Stomach (tissue), 19 donors: ENCODE measurements at places on chromosomes 1 and 21.

- no peak for DNase-seq
Measured at GRCh38 chr1:103911450-103911849, 161.8 kb downstream of the AMY1C start.

DNA sequence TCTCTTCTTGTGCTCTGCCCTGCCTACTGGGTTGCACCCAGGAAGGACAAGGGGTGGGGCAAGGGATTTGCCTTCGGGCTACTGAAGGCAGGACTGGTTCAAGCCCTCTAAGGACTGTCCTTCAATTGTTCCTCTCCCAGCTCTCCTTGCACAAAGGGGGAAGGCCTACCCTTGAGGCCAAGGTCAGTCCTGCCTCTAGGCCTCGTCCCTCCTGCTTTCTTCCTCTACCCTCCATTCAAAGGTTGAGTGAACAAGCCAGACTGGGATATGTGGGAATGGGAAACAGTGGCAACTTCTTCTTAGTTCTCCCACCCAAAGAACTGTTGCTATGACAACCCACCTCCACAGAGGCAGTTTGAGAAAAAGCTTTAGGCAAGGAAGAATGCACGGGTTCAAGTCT is 2.7 kb downstream of the LURAP1 start:
- no peak for DNase-seq

- DNase-seq, result peak; percentile 84
Measured at GRCh38 chr21:28522014-28522799, 470.5 kb downstream of the LTN1 start.

DNA sequence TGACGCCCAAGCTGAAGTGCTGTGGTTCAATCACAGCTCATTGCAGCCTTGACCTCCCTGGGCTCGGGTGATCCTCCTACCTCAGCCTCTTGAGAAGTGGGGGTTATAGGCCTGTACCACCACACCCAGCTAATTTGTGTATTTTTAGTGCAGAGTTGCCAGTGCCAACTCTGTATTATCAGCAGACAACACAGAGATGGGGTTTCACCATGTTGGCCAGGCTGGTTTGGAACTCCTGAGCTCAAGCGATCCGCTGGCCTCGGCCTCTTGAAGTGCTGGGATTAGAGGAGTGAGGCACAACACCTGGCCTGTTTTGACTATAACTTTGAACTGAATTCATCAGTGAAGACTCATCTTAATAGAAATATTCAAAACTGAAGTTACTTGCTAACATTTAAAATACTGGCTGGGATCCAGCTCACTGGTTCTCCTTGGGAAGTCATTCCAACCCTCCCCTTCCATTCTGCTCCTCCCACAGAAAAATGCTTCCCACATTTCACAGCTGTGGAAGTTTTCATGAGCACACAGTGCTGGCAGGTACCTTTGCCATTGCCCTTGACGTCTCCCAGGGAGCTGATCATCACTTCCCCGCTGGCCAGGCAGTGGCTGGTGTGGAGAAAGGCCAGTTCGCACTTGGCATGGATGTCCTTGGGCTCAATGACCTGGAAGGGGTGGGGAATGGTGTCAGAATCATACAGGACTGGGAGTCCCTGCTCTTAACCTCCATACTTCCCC is 4.7 kb downstream of the SELENBP1 start:
- DNase-seq, result peak; percentile 37

GRCh38 chr21:43687566-43688399 is 28.4 kb downstream of the RRP1B start:
- DNase-seq, result no peak

DNA sequence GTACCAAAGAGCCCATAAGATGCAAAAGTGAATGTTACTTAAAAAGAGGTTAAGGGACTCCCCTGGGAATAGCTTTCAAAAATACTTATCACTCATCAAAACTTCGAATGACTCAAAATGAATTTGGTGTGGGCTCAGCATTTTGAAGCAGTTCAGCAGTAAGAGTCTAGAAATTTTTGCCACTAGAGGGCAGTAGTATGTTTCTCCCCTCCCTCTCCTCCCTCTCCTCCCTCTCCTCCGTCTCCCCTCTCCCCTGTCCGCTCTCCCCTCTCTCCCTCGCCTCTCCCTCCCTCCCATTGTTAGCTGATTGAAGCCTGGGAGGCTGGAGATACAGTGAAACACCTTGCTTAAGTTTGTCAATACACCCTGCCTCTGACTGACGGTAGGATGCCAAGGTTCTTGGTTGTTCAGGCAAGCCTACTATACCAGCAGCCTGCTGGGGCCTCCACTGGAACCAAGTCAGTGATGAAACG is 70.8 kb upstream of the TENT5C start:
- peak; percentile 65 for DNase-seq

DNA sequence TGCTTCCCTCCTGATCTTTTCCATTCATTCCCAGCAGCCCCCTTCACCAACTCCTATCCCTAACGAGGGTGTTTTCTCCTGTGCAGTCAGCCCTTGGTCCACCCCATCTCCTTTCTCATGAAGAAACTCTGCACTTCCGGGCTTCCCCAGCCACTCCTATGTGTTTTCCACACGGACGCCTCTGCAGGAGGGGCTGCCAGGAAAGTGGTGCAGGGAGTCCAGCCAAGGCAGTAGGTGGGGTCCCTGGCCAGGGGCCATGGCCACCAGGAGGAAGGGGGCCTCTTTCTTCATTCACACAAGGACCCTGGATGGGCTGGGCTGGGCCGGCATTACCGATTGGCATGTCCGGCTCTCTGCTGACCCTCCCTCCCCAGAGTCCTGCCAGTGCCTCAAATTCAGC is 72.8 kb upstream of the EFHD2 start:
- no peak for DNase-seq

DNA sequence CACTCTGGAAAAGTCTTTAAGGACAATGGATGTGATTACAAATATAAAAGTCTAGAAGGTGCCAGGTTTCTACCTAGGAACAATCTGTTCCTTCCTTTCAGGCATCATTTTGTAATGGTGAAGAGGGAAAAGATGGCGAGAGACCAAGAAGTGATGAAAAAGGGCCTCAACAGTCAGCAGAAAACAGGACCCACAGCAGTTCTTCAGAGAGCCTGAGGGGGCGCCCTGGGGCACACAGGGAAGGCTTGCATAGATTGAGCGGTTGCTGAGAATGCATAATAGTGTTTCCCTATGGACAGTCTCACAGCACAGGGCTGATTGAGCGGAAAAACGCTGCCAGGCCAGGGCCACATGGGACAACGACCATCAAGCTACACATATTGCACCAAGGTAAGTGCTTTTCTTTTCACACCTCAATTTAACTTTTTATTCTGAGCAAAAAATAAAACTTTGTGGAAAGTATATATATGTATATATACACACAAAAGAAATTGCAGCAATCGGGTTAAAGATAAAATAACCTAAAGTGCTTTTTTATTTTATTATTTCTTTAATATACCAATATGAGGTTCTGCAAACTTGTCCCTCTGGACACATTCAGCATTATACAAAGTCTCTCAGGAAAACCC is 3.1 kb upstream of the YRDC start:
- DNase-seq, result peak; percentile 67

GRCh38 chr1:189596197-189596596 is 881.5 kb downstream of the BRINP3 start:
- no peak for DNase-seq

- DNase-seq, result no peak
Measured at GRCh38 chr1:12174924-12175810, 8.4 kb downstream of the TNFRSF1B start.

- DNase-seq, result no peak
Measured at GRCh38 chr1:31657020-31657804, 12.5 kb upstream of the PEF1 start.

DNA sequence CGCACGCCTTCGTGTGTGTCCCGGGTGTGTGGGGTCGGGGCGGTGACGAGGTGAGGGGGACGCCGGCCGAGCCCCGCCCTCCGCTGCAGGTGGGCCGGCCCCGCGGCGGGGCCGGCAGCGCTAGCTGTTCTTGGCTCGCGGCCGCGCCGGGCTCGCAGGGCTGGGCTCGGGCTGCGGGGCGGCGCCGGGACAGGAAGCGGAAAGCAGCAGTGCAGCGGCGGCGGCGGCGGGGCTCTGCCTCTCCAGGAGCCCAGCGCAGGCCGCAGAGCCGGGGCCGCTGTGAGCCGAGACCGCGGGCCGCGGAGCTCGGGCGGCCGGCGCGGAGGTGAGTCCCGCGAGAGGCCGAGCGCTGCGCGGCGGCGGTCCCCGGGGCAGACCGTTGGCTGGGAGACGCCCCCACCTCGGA is at the start of gene VANGL1:
Gene VANGL1 (plus strand): TSS at position 209 of the 406 bp plus-strand sequence. CDS start 9,444 bp downstream, outside the sequence.
- peak; percentile 81 for DNase-seq

DNA sequence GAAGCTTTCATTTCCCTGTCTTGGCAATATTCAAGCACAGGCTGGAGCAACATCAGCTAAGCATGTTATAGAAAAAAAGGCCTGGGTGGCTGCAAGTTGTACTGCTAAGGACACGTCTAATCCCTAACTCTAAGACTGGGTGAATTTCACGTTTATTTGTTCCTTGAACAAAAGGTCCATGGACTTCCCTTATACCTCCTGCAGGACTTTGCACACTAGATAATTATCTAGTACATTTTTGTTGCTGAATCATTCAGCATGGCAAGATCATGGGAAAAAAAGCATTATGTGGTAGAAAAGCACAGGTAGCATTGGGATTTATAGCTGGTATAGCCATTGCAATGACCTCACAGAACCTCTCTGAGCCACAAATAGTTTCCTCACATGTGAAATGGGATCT is 130.7 kb upstream of the DMRTA2 start:
- no peak for DNase-seq

DNA sequence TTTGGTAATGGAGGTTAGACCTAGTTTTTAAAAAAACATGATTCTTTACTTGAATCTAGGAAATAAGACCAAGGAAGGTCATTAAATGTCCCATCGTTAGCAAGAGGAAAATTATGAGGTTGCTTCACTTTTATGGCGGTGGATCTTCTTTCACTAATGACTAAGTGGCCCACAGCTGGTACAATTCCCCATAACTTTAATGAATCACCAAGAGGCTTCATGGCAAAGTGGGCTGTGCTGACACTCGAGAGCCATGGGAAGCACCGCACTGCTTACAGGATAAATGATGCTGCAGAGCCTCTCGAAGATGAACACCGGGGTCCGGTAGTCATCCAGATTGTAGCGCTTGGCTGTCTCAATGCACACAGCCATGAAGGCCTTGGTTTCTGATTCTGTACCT is 108.8 kb downstream of the UBR4 start:
- DNase-seq, result no peak

- DNase-seq, result no peak
Measured at GRCh38 chr21:44730028-44730395, 18.6 kb upstream of the TSPEAR start.

GRCh38 chr1:172628401-172628800 is 30.5 kb upstream of the FASLG start:
- DNase-seq, result no peak

- no peak for DNase-seq
Measured at GRCh38 chr1:112040891-112041740, 51.6 kb upstream of the KCND3 start.

DNA sequence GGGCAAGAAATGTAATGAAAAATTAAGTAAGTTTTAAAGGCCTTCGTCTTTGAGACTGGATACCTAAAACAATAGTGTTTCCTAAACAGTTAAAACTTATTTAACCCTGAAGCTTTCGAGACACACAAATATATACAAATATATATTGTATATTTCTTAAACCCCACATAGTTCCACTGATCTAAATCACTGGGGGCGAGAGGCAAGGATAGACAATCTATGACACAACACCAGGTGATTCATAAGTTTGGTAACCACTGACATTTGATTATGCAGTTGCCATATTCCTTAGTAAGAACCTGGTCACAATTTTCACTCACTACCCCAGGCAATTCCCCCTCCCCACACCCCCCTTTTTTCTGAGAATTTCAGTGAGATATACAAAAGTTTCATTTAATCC is 55.3 kb upstream of the BOLA1 start:
- DNase-seq, result no peak

- no peak for DNase-seq
Measured at GRCh38 chr1:77473690-77474089, 191.9 kb downstream of the AK5 start.

DNA sequence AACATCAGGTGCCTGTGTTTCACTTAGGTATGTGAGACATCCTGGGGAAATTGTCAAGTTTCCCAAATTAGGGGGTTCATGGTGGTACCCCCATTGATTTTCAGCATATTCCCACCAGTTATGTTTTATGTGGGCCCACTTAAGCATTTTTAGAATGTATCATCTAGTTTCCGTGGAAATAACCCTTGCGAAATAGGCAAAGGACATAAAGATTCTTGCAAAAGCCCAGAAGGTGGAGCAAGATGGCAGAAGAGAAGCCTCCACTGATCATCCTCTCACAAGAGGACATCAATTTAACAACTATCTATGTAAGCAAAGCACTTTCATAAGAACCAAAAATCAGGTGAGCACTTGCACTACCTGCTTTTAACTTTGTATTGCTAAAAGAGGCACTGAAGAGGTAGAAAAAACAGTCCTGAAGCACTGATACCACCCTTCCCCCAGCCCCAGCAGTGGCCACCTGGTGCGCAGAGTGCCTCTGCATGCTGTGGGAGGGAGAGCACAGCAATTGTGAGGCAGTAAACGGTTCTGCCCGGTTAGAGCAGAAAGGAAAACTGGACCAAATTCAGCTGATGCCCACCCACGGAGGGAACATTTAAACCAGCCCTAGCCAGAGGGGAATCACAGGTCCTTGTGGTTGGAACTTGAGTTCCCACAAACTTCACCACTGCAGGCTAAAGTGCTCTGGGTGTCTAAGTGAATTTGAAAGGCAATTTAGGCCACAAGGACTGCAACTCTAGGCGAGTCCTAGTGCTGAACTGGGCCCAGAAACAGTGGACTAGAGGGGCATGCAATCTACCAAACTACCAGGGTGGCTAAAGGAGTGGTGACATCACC is 23.2 kb downstream of the MCOLN2 start:
- DNase-seq, result no peak

- no peak for DNase-seq
Measured at GRCh38 chr1:207745285-207745684, 6.6 kb upstream of the CD46 start.

- no peak for DNase-seq
Measured at GRCh38 chr1:33168556-33169289, 13.1 kb downstream of the TRIM62 start.

DNA sequence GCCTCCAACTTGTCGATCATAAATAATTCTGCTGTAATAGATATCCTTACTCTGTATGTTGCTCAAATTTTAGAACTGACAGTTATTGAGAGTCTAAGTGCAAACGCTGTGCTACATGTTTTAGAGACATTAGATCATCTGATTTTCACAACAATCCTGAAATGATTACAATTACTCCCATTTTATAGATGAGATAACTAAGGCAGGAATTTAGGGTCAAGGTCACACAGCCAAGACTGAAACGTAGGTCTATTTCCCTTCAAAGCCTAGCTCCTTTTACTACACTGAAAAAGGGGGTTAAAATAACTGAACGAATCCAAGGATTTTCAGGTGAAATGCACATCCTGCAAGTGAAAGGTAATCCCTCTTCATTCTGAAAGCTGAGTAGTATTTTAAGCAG is 2.7 kb upstream of the DCAF6 start:
- no peak for DNase-seq

- DNase-seq, result peak; percentile 76
Measured at GRCh38 chr1:178724728-178725465, at the start of gene RALGPS2. Gene RALGPS2, plus strand, starts transcription at chr1:178725244. Its CDS starts 51,521 bp downstream, at chr1:178776765.
